Activated T-cell treated with anti-CD3 and anti-CD28 coated beads, Interleukin-2, amount 50 U/mL, for 48 hours (primary cell): ENCODE measurements at places on chromosomes 1 and 21.

DNA sequence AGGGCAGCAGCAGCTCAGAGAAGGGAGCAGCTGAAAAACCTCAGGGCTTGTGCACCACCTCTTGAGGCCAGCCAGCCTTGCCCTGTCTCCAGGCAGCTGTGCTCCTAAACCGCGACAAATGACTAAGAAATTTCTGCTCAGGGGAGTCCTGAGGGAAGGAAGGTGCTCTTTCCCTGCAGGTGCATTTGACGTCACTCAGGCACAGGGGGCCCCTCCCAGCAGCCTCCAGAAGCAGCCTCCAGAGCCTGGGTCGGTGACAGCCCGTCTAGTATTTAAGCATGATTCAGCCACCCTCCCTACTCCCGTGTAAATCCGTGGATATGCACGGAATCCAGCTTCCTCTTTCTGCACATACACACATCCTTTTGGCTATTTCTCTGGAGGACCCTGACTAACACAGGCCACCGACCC is 560.5 kb downstream of the KIF26B start:
- no peak for DNase-seq

DNA sequence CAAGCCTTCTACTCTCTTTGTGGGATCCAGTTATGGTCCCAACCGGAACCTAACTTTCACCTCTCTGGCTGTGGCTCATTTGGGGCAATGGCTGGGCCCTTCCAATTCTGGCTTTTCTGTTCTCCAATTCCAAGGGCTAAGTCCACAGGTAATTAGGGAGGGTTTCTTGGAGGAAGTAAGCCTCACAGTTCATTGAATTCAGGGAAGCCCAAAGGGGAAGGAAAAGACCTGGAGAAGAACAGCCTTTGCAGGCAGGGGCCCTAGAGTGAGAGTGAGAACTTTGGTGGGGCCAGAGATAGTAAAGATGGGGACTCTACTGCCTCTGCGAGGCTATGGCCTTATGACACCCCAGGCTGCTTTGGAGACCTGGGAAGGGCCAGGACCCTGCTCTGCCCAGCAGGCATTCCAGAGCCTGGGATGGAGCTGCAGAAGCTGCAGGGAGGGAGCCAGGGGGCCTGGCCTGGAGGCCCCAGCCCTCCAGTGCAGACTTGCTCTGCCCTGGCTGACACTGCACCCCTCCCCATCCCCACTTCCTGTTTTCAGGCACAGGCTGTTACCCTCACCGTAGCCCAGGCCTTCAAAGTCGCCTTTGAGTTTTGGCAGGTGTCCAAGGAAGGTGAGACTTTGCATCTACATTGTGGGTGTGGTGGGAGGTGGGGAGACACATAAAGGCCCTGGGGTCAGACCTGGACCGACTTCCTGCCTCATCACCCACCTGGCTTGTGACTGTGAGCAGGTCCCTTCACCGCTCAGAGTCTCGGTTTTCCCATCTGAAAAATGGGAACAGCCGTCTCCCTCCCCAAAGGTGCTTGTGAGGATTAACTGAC is 18.9 kb downstream of the LDLRAP1 start:
- DNase-seq, result peak; percentile 73

DNA sequence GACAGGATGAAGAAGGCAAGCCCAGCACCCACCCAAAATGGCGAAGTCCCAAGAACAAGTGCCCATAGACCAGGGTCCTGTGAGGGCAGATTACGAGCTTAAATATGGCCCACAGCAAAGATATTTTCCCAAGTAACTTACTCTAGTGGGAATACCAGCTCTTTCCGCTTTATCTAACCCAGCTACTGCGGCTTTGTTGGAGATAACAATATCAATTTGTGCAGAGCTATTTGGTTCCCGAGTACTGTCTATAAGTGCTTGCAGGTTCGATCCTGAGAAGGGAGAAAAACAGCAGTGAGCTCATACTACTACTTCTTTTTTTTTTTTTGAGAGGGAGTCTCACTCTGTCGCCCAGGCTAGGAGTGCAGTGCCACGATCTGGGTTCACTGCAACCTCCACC is 14.3 kb upstream of the DNAJC28 start:
- DNase-seq, result no peak

GRCh38 chr1:162696286-162696862 is 64.1 kb downstream of the DDR2 start:
- no peak for DNase-seq

- DNase-seq, result no peak
These were observed 4.8 kb downstream of the RBM34 start for GRCh38 chr1:235156265-235156664.

DNA sequence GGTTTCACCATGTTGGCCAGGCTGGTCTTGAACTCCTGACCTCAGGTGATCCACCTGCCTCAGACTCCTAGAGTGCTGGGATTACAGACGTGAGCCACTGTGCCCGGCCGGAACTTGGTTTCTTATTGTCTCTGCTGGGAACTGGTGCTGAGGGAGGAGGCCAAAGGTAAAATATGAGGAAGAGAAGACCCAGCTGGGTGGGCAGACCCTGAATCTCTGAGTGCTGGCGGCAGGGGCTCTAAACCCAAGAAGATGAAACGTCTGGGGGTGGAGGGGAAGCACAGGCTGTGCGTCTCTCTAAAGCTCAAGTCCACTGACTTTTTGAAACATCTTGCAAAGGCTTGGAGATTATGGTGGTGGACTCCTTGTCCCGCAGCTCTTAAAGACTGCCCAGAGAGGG is 82.0 kb upstream of the TLR5 start:
- no peak for DNase-seq

DNA sequence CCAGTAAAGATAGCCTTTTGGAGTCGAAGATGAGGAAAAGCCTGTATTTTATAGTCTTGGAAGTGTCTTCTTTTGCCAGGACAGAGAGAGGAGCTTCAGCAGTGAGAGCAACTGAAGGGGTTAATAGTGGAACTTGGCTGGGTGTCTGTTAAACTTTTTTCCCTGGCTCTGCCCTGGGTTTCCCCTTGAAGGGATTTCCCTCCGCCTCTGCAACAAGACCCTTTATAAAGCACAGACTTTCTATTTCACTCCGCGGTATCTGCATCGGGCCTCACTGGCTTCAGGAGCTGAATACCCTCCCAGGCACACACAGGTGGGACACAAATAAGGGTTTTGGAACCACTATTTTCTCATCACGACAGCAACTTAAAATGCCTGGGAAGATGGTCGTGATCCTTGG is at the start of gene VCAM1:
TSS of gene VCAM1 (plus strand) at position 253 of the 400 bp plus-strand sequence. CDS start at position 372, 119 bp downstream.
- no peak for DNase-seq

GRCh38 chr1:116940814-116941599 is 31.3 kb downstream of the PTGFRN start:
- DNase-seq, result no peak

DNA sequence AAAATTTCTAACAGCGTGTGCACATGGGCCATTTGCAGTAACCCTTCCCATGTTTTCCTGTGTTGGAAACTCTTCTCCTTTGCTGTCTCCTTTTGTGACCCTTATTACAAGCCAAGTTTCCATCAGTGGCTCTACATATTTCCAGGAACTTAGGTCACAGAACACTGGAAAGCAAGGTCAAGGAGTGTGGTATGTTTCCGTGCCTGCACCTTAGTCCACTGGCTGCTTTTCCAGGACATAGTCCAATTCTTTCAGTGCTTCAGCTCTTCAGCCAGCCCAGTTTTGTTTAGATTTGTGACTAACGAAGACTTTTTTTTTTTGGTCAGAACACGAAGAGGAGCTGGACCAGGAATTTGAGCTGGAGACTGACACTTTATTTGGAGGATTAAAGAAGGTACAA is 33.8 kb downstream of the HHAT start:
- DNase-seq, result no peak

GRCh38 chr1:9606948-9607347 is 18.2 kb downstream of the TMEM201 start:
- DNase-seq, result no peak
